ENCODE measurements at places on chromosomes 1 and 21. TPM values are rescaled to one million over a fixed set of nuclear protein-coding genes. Genes with fewer than 3 reads are reported as not detected.

The MAP3K7CL gene
- total RNA-seq: 1.8 TPM

The FCER1A gene
- total RNA-seq: not detected

The DPT gene
- not detected for total RNA-seq

The KLHL17 gene
- 11.3 TPM for total RNA-seq

The PDPN gene
- not detected for total RNA-seq

The CRB1 gene
- not detected for total RNA-seq

The CD244 gene
- not detected for total RNA-seq

The NUDT17 gene
- 6.3 TPM for total RNA-seq

The LINGO4 gene
- not detected for total RNA-seq

The TDRD5 gene
- not detected for total RNA-seq

The MXRA8 gene
- total RNA-seq: not detected

The IARS2 gene
- total RNA-seq: 97.7 TPM

The MIS18A gene
- total RNA-seq: 14.7 TPM

The FABP3 gene
- not detected for total RNA-seq

The RGS18 gene
- total RNA-seq: not detected

The ZNF695 gene
- 2.7 TPM for total RNA-seq

The AVPR1B gene
- not detected for total RNA-seq

The LCK gene
- 0.07 TPM for total RNA-seq

The TMEM79 gene
- total RNA-seq: 7.7 TPM

The CD164L2 gene
- total RNA-seq: not detected

The HES4 gene
- total RNA-seq: 36.5 TPM

The OR2M3 gene
- total RNA-seq: not detected

The RAB42 gene
- total RNA-seq: 3.1 TPM

The EPB41 gene
- 6.1 TPM for total RNA-seq

The GPATCH2 gene
- 9.2 TPM for total RNA-seq

The PCAT6 gene
- 3.5 TPM for total RNA-seq

The ZFYVE9 gene
- total RNA-seq: 8.6 TPM

The APP gene
- 251 TPM for total RNA-seq

The LCE1A gene
- total RNA-seq: not detected

The DDOST gene
- 205 TPM for total RNA-seq

The FCRLB gene
- 1.6 TPM for total RNA-seq

The SYT11 gene
- 1.3 TPM for total RNA-seq

The FCMR gene
- total RNA-seq: 5.9 TPM

The KCNQ4 gene
- total RNA-seq: 0.30 TPM

The BACE2 gene
- 24.5 TPM for total RNA-seq

The BCAN gene
- total RNA-seq: not detected
